ENCODE measurements at places on chromosomes 11 and 22.

DNA sequence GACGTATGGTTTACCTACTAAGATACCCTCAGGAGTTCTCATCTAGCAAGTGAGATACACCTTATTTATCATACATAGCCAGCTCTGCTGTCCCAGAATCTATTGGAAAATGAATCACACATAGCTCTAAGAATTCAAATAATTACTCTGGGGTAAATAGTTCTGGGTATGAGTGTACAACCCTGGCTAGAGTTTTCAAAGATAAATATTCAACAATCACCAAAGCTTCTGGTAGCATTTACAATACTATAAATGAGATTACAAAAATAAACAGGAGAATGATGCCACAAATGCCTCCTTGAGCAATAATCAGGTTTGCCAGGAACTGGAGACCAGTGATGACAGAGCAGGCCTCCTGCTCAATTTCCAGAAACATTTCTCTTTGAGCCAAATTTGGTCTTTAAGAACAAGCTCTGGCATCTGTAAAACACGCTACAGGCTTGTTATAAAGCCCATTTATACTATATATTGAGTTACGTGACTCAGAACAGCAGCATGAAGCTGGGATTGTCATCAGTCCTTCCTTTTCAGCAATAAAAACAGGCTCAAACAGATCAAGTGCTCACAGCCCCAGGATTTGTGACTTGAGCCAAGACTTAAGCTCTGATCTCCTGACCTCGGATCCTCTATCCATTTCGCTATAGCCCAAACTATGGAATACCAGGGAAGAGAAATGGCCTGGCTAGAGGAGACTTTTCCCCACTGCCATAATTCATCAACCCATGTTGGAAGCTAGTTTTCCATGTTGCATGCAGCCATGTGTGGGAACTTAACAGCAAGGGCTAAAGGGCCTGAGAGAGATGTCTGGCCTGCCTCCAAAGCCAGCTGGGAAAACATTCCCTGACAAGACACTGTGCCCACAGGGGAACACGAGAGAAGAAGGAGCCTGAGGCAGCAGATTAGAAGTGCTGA, 19.7 kb downstream of the RAB30 start:
- DNase-seq: no peak

DNA sequence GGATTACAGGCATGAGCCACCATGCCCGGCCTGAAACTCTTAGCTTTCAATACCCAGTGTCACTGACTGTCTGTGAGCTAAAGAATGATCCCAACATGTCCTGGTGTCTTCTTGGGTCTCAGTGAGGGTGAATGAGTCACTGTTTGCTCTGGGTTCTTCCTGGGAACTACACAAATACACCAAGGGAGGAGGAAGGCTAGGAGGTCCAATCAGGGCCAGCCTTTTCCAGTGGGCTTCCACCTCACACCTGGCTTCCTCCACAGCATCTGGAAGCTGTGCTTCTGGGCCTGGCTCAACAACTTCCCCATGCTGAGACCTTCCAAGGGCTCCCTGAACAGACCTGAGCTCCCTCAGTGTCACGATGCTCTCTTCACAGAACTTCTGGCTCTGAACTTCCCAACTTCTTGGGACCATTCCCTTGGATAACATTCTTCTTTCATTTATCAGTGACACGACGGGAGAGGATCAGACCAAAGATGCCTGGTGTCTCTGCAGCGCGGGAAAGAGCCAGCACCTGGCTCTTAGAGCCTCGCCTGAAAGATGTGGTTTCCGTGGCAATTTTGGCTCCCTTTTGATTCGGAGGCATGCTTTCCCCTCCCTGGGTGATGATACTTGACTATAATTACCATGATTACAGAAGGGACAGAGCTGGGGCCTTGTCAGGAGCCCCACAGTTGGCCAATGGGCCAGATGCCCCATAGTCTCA, 22.3 kb upstream of the CHRM4 start:
- DNase-seq: no peak

DNA sequence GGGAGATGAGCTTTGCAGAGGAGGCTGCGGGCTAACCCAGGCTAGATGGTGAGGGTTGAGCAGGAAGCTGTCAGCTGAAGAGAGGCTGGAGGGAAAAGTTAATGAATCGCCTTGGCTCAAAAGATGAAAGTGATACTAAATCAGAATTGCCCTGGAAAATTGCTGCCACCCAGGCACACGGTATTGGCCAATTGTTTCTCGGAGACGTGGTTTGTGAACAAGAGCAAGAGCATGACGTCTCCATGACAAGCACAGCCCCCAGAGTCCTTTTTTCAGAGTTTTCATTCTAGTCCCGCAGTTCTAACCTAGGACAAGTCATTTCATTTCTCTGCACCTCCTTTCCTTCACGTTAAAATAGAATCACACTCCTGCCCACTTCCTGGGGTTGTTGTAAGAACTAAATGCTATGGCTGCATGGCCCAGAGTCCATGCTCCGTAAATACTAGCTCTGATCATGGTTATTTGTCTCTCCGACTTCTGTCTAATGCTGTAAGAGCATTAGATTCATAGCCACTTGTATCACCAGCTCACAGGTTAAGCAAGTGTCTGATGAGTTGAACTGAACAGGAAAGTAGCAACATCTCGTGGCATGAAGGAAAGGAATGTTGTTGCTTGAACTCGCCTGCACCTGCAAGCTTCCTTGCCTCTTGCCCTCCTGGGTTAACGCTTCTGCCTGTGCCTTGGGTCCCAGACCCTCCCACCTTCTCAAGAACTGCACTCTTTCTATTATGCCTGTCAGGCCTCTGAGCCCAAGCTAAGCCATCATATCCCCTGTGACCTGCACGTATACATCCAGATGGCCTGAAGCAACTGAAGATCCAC, 33.8 kb upstream of the NUP50 start:
- DNase-seq: no peak

- DNase-seq: no peak
Observed at GRCh38 chr11:132493801-132494200, 1038.5 kb downstream of the OPCML start.

- DNase-seq: no peak
Observed at GRCh38 chr22:31230871-31231621, 18.9 kb downstream of the LIMK2 start.

- DNase-seq: no peak
Observed at GRCh38 chr11:102781676-102782075, 1.2 kb upstream of the MMP10 start.

DNA sequence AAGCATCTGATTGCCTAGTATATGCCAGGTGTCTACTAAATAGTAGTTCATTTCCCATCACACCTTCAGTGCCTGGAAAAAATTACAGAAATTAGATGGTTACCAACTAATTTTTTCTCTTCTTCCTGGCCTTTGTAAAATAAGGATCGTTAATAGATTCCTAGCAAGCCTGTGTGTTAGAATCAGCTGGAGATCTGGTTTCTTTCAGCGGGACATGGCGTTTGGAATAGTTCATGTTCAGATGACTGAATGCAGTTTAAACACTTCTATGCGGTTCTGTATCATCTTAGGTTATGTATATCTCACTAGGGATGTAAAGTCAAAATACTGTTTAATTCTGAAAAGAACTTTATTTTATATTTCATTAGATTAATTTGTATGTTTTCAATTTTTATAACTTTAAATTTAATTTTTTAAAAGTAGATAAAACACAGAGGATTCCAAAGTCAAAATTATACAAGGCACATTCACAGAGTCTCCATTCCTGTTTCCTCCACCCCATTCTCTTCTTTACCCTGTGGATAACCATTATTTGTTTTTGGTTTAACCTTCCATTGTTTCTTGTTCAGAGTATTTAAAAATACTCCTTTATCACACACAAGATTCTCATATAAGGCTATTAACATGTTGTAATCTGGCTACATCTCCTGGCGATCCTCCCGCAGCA, 132.8 kb downstream of the ATXN10 start:
- no peak for DNase-seq

GRCh38 chr11:126716456-126717083, 284.0 kb downstream of the KIRREL3 start:
- DNase-seq: peak; percentile 7

DNA sequence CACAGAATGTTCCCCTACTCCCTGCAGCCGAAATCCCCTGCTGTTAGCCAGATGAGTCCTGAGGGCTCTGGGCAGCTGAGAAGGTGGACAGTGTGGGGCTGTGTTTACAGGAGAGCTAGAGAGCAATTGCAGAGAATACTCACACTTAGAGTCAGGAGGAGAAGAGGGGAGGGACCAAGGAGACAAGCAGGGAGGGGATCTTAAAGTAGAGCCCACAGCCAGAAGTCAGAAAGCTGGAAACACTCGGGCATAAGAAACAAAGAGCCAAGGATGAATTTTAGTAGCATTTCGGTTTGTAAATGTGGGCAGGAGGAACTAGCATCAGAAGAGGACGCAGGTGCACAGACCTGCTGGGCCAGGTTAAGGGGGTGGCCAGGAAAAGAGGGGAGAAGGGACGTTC, 1435.9 kb downstream of the BRD1 start:
- DNase-seq: no peak

DNA sequence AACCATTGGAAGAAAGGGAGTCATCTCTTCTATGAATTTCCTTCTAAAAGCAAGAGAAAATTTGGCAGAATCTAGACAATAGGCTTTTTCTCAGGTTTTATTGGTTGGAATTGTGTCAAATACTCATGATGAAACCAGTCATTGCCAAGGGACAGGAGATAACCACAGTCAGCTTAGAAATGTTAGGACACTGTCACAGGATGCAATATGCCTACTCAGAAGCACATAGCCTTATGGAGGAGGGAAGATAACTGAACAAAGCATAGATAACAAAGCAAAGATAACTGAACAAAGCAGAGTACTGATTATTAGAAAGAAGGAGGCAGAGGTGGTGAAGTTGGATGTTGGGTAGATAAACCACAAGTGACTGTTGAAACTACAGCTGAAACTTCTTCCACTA, 303.5 kb upstream of the PDGFD start:
- no peak for DNase-seq

GRCh38 chr11:57321388-57322255, 3.1 kb downstream of the TNKS1BP1 start:
- DNase-seq: no peak

GRCh38 chr22:45969414-45969799, 7.6 kb downstream of the WNT7B start:
- no peak for DNase-seq

DNA sequence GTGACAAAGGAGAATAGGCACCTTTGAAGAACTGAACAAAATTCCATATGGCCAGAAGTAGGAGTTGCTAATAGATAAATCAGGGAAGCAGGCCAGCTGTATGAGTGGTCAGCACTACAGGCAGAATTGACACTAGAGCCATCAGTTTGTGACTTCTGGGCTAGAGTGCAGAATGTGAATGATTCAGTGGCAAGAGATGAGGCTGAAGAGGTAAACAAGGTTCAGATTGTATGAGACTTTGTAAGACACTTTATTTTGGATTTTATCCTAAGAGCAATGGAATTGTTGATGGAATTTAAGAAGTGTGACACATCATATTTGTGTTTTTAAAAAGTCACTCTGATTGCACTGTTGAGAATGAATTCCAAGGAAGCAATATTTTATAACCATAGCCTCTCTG, 12.9 kb downstream of the BIRC3 start:
- no peak for DNase-seq

DNA sequence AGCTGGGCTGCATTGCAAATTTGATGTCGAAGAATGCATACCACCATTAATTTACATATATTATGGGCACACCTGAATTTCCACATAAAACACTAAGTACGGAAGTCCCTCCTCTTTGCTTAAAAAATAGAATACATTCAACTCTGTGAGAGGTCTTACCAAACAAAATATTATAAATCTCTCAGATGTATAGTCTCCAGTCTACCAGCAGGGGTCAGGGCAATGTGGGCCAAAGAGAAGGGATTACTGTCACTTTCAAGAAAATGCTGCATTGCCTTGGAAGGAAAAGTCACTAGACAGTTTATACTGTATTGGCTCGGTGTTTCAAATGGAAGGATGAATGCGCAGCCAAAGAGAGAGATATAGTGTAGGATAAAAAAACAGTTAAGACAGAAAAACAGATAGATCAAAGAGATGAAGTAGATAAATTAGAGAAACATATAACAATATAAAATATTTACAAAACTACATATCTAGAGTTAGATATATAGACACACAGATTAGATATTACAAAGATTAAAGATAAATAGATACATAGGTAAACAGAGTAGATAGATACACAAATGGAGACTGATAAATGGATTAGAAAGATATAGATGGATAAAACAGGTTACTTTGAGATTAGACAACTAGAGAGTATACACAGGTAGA, 20.9 kb downstream of the SERGEF start:
- DNase-seq: no peak

DNA sequence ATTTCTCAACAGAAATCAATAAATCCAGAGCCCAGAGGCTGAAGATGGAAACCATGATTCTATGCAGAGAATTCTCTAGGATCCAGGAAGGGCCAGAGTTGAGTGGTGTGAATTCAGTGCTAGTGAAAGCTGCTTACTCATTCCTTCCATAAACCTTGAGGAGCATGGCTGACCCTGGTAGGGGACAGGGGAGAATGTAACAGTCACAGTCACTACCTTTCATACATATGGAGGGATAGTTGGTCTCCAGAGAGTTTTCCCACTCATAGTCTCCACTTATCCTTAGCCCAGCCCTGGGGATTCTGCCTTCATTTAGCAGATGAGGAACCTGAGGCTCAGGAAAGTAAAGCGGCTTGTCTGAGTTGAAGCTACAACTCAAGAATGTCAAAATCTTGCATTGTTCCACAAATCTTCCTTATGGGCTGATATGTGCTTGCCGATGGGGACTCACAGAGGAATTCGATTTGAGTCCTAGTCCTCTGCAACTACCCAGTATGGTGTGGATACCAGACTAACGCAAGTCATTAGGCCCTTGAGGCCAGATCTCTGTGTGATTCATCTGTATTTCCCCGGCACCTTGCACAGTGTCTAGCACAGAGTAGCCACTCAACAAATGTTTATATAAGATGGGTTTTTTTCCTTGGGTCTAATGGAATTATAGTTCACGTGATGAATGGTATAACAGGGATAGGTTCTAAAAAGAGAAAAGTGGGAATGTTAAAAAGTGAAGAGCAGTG, 3.7 kb upstream of the ANAPC15 start:
- no peak for DNase-seq
